ENCODE measurements at places on chromosomes 12 and 14.

- no peak for DNase-seq
Measured at GRCh38 chr12:130667421-130667960, 48.6 kb downstream of the RIMBP2 start.

DNA sequence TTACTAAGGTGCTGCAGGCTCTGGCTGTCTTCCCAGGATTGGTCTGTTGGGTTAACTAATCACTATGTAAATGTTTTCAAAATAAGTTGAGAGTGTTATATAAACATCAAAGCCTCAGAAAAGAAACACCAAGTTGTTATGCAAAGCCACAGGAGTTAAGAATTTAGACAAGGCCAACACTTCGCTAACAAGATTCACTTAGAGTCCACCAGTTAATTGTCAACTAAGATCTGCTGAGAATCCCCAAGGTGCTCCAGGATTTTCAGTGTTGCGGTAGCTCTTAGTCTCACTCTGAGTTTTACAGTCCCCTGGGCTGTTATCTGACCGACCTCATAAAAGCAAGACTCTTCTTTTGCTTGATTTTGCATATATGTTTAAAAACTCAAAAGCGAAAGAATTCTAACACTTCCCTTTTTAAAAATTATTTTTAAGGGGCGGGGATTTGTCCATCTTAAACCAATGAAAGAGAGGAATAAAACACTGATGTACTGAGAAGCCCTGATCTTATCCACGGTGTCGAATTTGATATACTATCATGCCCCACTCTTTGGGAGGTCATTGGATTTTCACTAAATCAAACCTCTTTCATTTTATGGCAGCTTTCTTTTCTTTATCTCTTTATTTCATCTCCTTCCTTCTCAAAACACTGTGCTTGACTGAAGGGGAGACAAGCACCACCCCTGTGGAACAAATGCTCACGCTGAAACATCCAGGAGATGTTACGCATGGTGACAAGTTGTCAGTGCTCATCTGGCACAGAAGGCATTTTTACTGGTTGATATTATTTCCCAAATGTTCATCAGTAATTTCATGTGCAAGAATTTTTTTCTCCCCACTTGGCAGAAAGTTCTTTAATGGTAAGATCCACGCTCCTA, 7.0 kb downstream of the NIN start:
- no peak for DNase-seq

DNA sequence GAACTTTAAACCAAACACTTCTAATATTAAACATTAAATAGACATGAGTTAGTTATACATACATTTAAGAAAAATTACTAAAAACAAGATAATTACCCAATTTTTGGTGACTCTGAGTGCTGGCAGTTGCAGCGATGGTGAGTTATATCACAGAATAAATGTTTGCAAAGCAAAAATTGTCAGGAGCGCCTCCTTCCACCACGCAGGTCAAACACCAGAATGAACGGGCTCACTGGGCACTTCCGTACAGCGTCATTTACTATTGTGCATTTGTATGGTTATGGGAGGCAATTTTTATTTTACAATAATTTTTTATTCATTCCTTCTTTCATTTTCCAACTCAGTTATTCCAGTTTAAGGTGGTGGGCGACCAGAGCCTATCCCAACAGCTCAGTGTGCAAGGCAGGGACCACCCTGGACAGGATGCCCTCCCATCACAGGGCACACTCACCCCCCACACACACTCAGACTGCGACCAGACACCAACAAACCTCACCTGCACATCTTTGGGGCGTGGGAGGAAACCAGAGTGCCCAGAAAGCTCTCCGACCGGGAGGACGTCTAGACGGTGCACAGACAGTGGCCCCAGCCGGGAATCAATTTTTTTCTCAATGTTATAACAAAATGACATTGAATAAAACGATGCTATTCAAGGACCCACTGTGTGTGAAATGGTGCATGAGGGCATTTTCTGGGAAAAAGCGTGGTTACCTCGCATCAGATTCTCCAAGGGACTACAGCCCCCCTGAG, 67.2 kb downstream of the TESC start:
- DNase-seq, result no peak

DNA sequence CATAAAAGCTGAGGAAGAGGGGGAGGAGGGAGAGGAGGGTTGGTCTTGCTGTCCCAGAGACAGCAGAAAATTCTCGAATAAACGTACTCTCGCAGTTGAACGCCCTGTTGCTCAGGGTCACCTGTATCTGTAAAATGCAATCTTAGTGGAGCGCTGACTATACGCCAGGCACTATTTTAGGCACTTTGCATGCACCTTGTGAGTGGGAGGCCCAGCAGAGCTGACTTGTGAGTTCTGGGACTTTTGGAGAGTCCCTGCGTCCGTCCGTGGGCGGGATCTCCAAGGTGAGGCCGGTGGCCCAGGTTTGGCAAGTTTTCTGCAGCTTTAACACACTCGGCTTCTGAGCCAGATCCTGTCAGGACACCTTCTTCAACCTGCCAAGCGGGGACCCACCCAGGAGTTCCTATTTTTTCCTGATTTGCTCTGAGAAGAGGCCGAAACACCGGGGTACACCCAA, 32.5 kb upstream of the PLEKHG6 start:
- no peak for DNase-seq

GRCh38 chr12:79127271-79127751, 262.7 kb downstream of the SYT1 start:
- peak; percentile 8 for DNase-seq

DNA sequence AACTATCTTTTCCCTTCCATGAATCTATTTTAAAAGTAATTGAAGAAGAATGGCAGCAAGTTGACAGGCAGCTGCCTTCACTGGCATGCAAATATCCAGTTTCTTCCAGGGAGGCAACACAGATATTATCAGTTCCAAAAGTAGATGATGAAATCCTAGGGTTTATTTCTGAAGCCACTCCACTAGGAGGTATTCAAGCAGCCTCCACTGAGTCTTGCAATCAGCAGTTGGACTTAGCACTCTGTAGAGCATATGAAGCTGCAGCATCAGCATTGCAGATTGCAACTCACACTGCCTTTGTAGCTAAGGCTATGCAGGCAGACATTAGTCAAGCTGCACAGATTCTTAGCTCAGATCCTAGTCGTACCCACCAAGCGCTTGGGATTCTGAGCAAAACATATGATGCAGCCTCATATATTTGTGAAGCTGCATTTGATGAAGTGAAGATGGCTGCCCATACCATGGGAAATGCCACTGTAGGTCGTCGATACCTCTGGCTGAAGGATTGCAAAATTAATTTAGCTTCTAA, 18.4 kb downstream of the TMPO start:
- no peak for DNase-seq

GRCh38 chr14:75427126-75427481, 718 bp upstream of the JDP2 start:
- no peak for DNase-seq

- DNase-seq, result no peak
Measured at GRCh38 chr12:117127933-117128823, 29.0 kb upstream of the TESC start.

GRCh38 chr14:33430414-33431035, 491.8 kb downstream of the NPAS3 start:
- no peak for DNase-seq

GRCh38 chr12:76449016-76449415, 100.8 kb upstream of the BBS10 start:
- no peak for DNase-seq

GRCh38 chr14:36091096-36091495, 85.4 kb downstream of the PTCSC3 start:
- DNase-seq, result no peak

DNA sequence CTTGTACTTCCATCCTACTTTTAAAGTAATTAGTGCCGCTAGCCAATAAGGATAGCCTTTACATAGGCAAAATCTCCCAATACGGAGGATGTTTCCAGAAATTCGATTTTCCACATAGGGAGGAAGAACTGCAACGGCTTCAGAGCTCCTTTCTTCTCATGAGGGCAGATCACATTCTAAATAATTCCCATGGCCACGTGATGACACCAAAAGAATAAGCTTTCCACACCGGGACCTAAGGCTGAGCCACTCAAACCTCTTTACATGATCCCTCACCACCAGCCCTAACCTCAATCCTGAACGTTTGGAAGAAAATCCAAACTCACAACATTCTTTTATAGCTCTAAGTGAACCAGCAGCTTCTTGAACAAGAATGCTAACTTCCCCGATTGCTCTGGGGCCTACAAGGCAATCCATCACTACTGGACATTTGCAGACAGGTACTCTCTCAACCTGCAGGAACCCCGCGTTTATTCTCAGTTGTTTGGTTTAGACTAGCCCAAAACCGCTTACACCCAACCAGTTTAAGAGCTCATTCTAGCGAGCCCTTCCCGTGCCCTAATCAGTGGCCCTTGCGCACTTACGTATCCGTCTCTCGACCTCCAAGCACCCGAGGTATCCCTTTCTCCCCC, 884 bp downstream of the CAPRIN2 start:
- peak; percentile 27 for DNase-seq

GRCh38 chr12:53664936-53665335, 10.9 kb downstream of the ATP5MC2 start:
- no peak for DNase-seq

DNA sequence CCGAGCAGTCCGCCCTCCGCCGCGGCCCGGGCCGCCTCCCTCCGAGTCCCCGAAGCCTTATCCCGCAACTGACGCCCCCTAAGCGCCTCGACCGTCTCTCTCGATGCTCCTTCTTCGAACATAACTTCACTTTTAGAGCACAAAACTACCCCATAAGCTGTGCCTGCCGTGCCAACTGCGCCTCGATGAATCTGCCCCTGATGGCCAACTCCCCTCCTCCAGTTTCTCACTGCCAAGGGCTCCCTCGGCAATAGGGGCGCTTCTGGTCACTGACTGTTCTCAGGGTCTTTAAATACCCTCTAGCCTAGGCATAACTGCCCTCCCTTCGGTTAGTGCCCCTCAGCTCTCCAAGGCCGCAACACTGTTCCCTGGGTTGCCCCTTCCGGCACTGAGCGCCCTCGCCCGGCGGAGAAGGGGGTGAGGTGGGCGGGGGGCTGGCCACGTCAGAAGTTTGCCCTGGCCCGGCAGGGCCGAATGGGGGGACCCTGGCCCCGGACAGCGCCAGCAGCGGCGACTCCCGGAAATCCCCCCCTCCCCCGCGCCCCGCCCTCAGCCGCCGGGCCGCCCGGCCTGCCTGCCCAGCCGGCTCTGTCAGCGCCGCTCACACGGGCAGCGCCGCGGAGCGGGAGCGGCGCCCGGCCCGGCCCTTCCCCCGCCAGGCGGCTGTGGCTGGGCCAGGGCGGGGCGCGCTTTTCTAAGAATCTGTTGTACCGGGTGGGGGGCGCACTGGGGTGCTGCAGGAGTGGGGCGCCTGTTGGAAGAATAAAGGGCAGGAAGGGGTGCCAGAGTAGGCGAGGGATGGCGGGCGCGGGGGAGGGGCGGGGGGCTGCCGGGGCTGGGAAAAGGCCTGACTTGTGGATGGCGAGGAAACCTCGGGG, 10.6 kb downstream of the RARG start:
- no peak for DNase-seq

DNA sequence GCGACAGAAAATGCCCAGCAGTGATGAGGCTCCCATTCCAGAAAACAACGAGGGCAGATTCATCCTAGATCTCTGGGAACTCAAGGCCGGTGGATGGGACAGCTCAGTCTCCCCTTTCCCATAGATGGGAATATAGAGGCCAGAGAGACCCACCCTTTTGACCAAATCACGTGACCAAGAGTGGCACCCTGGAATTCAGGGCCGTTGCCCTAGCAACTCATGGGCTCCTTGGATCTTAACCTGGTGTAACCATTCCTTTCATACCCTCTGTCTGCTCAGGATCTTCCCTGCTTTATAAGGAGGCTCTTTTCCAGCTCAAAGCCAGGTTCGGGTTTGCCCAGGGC, 8.4 kb upstream of the LRTM2 start:
- no peak for DNase-seq

- no peak for DNase-seq
Measured at GRCh38 chr14:99242816-99243721, 28.9 kb downstream of the BCL11B start.

GRCh38 chr14:89007906-89008305, 183.5 kb downstream of the TTC8 start:
- DNase-seq, result no peak

- DNase-seq, result no peak
Measured at GRCh38 chr14:54734966-54735365, 167.7 kb downstream of the GCH1 start.

- DNase-seq, result no peak
Measured at GRCh38 chr14:39568809-39569538, 136.7 kb upstream of the FBXO33 start.

- DNase-seq, result no peak
Measured at GRCh38 chr12:29155079-29155478, 6.0 kb downstream of the FAR2 start.

GRCh38 chr14:71365361-71365760, 458.1 kb downstream of the PCNX1 start:
- no peak for DNase-seq

GRCh38 chr14:47194055-47194454, 481.4 kb downstream of the MDGA2 start:
- peak; percentile 30 for DNase-seq

GRCh38 chr14:97218691-97219430, 421.7 kb downstream of the VRK1 start:
- no peak for DNase-seq

DNA sequence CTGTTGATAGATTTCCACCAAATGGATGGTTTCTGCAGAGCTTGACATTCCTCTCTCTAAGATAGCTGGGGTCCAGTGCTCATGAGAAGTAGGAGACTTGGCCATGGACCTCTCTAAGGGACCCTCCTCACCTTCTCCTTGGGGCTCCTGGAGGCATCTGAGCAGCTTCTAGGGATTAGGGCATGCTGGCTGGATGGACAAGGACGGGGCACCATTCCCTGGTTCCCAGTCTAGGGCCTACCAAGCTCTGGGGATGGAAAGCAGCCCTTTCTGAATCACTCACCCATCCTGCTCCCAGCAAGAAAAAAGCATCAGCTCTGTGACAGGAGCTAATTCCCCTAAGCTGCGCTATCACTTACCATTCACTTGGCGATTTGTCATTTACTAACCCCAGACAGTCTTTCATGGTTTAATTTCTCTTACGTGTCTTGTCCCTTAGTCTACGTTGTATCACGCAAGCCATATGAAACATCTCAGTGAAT, 39.5 kb downstream of the VWF start:
- no peak for DNase-seq

DNA sequence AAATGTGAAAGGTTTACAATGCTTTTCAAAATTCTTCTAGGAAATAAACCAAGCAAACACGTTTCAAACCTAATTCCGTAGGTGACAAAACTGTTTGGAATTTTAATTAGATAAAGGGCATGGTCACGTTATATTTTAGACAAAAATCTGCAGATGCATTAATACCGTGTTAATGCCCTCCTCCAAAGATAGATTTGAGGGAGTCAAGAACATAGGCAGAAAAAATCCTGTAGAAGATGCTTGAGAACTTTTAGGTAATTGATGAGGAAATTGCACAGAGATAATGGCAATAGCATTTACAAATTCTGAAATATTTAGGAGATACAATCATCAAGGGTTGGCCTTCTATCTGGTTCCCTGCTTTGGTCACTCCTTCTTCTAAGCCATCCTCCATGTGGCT, 212.6 kb downstream of the TMTC3 start:
- no peak for DNase-seq

GRCh38 chr14:51704545-51704944, 52.8 kb downstream of the FRMD6 start:
- DNase-seq, result no peak

- no peak for DNase-seq
Measured at GRCh38 chr14:70665448-70666360, 24.0 kb downstream of the TTC9 start.

- no peak for DNase-seq
Measured at GRCh38 chr14:34489324-34489723, 27.3 kb upstream of the SPTSSA start.
